ENCODE measurements at places on chromosomes 7 and 10.

GRCh38 chr10:15265056-15265455 lies 96.6 kb upstream of the NMT2 start:
- peak; percentile 4 for DNase-seq

GRCh38 chr7:140426130-140426529 lies 22.3 kb downstream of the RAB19 start:
- no peak for DNase-seq

DNA sequence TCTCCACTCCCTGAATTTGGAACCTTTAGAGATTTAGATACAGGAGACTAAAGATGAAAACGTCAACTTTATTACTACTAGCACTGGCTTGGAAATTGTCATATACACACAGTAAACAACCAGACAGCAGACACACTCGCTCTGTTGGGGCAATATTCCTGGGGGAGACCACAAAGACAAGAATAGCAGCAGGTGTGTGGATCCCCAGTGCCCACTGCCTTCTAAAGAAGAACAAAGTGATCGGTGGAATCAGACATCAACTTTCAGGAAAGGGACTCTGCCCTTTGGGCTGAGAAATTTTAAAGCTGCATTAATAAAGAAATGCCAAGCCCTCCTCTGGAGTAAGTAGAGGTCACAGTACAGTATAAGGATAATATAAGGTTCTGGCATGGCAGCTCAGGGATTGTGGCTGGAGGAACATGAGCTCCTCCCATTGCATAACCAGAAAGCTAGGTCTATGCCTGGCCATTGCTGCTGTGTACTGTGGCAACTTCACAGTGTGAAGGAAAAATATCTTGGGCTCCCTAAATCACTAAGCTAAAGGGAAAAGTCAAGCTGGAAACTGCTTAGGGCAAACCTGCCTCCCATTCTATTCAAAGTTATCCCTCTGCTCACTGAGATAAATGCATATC lies 57.1 kb upstream of the ANKRD1 start:
- DNase-seq: no peak

- no peak for DNase-seq
Measured at GRCh38 chr7:2282185-2282751, 32.0 kb downstream of the SNX8 start.

DNA sequence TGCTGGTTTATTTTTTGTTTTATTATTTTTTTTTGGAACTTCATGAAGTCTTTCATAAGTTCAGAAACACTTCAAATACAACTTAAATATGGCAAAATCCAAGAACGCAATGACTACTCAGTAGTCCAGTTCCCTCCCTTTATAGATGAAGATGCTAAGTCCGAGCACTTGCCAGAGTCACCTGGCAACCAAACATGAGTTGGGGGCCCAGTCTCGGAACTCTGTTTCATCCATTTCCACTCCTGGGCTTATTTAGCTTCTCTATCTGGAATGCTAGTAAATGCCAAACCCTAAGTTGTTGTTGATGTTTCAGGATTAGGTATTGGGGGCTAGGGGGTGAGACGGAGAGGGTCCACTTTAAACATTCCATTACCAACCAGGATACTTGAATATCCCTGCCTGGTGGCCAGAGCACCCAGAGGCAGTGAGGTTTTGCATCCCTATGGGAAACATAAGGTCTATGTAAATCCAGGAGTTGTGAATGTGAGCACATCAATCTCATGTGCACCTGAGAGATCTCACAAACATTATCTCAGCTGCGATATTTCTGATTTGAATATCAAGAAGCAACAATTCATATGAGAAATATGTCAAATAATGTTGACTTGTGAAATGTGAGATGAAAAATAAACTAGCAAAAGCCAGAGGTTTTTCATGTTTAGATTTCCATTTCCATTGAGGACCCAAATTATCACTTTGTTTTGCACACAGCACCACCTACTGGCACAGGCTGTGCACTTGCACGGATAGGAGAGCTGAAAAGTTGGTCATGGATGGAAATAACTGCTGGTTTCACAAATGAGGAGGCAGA lies 129.3 kb downstream of the PKD1L1 start:
- peak; percentile 33 for DNase-seq

DNA sequence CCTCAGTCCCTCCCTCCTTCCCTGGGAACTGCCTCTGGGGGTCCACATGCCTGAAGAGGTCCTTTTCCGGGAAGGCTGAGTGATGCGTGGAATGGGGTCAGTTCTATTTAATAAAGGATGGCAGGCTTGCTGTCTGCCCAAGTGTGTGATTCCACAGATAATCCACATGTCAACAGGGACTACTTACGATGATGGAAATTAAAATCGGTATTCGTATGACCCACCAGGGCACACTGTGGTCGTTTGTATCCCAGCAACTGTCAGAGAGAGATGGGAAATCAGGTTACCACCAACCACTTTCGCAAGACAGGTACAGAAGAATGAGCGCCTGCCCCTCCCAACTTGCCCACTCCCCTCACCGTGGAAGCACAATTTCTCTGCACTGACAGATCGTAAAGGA lies 110.3 kb downstream of the VIPR2 start:
- no peak for DNase-seq

DNA sequence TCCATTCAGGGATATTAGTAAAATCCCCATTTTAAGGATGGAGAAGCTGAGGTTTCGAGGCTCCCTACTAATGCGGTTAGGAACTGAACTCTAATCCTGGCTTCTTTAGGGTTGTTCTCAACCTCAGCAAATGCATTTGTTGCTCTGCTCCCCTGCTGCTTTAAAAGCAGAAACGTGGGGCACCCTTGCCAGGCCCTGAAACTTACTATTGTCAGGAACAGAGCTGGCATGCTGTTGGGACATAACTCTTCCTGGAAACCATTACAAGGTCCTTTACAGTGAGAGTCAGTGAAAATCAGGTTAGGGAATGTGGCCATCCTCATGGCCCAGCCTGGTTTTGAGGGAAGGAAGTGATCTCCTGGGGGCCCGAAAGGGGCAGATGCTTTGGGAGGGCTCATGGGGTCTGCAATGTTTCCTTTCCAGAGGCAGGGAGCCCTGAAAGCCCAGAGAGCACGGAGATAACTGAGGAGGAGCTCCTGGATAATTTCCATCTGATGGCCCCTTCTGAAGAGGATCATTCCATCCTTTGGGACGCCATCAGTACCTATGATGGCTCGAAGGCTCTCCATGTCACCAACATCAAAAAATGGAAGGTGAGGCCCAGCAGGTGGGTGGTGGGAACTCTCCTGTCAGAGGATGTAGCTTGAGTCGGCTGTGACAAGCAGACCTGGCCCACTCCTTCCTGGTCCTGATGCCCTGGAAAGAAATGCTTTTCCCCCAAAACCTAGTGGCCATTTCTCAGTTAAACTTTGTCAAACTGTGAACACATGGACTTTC lies 2.0 kb downstream of the IGFBP1 start:
- DNase-seq: no peak

- no peak for DNase-seq
Measured at GRCh38 chr10:77226853-77227565, 410.6 kb downstream of the KCNMA1 start.

DNA sequence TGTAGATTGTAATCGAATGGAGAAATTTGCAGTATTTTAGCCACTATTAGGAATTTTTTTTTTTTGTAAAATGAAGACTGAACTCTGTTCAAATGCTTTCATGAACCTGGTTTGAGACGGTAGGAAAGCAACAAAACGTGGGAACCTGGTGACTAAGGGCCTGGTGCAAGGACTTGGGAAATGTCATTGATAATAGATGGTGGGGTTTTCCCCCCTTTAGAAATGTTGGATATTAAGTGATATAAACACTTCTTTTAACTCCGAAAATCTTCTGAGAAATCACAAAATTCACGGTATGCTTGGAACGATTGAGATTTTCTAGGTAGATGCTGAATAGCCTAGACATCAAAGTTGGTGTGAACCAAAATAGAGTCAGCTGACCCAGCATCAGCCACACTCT lies 6.4 kb downstream of the IFIT2 start:
- DNase-seq: no peak

GRCh38 chr7:151662251-151662826 lies 142.6 kb upstream of the RHEB start:
- no peak for DNase-seq

GRCh38 chr7:304574-305409 lies 14.8 kb downstream of the FOXL3 start:
- no peak for DNase-seq

GRCh38 chr10:58574058-58574457 lies 61.4 kb downstream of the BICC1 start:
- DNase-seq: peak; percentile 9

GRCh38 chr10:60479305-60480020 lies 89.8 kb upstream of the ANK3 start:
- DNase-seq: no peak

GRCh38 chr10:64873088-64873487 lies 1351.9 kb downstream of the REEP3 start:
- no peak for DNase-seq

DNA sequence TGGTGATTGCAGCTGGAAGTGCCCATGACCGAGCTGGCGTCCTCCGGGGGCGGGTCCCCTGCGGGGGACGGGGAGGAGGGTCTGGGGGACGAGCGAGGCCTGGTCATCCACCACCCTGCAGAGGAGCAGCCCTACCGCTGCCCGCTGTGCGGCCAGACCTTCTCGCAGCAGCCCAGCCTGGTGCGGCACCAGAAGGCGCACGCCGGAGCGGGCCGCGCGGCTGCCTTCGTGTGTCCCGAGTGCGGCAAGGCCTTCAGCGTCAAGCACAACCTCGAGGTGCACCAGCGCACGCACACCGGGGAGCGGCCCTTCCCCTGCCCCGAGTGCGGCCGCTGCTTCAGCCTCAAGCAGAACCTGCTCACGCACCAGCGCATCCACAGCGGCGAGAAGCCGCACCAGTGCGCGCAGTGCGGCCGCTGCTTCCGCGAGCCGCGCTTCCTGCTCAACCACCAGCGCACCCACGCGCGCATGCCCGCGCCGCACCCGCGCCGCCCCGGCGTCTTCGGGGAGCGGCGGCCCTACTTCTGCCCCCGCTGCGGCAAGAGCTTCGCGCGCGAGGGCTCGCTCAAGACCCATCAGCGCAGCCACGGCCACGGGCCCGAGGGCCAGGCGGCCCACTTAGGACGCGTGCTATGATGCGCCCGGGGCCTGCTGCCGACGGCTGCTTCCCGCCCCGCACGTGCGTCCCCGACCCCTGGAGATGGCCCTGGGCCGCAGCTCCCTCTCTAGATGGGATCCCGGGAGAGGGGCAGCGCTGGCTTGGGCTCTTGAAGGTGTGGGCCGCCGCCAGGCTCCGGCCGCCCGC lies 28.7 kb downstream of the ZNF775 start:
- no peak for DNase-seq

- DNase-seq: no peak
Measured at GRCh38 chr10:70425096-70425495, 16.4 kb downstream of the NODAL start.

DNA sequence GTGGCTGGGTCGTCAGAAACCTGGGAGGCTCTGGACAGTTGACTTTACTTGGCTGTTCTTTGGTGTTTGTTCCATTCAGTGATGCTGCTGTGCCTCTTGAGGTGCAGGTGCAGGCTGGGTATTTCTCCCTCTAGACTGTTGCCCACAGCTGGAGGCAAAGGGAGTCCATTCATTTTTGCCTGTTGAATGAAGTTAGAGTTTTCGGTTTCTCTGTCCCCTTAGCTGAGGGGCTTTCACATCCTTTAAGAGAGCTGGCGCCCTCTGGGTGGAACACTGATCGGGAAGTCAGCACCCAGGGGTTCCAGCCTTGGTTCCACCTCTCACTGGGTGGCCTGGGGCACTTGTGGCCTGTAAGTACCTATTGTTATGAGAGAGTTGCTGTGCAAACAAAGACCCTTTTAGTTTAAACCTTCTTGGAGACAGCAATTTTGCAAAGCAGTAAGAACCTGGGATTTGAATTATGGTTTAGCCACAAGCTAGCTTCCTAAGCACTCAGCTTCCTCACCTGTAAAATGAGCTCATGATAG lies 67.2 kb downstream of the GRK5 start:
- DNase-seq: no peak

GRCh38 chr7:650339-651031 lies 76.0 kb upstream of the DNAAF5 start:
- DNase-seq: no peak

GRCh38 chr10:62911210-62911963 lies 95.2 kb upstream of the EGR2 start:
- no peak for DNase-seq

GRCh38 chr7:81767926-81768325 lies 1.9 kb downstream of the HGF start:
- peak; percentile 4 for DNase-seq

GRCh38 chr10:27646604-27647175 lies 98.9 kb downstream of the MKX start:
- DNase-seq: no peak

- no peak for DNase-seq
Measured at GRCh38 chr7:45324683-45325237, 167.2 kb downstream of the RAMP3 start.

DNA sequence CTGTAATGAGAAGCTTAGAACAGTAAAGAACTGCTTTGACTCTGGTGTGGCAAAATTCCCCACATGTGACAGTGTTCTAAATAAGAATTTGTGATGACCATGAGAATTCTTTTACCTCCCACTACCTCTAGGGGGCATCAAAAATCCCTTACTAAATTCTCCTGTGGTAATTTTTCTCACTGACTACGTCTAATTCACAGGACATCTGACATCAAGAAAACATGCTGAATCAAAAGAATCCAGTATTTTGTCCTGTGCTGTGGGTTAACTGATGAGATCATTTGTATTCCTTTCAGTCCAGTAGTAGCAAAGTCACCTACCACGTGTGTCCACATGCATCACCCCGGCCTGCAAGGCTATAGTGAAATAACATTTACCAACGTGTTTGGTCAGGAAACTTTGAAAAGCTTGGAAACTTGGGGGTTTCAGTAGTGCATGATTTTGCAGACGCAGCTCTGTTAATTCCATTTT lies 103.8 kb downstream of the ATE1 start:
- DNase-seq: no peak

DNA sequence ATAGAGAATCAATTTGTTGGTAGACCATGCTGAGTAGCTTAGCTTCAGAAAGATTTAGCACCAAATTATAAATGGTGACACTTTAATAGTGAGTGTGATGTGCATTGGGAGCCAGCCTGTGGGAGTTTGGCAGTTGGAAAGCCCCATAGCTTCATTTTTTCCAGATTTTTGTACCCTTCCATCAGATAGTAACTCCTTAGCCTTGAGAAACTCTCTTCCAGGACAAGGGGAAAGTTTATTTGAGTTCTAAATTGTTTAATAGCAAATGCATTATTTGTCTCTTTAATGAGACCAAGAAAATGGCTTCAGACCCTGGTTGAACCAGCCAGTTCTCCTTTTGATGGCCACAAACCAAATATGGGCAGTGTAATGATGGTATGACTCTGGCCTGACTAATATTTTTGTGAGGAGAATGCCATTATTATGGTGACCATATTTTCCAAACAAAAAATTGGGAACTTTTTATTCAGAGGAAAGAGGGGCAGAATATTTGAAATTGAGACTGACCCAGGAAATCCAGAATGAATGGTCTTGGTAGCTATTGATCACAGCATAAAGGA lies 49.8 kb downstream of the PLCE1 start:
- DNase-seq: no peak

GRCh38 chr10:96556003-96556402 lies 30.8 kb downstream of the TM9SF3 start:
- DNase-seq: no peak

All from skeletal muscle cell (primary cell).